Stimulated activated CD4-positive, alpha-beta T cell treated with anti-CD3 and anti-CD28 coated beads, Interleukin-2, amount 100 ng/mL, for 4 hours (primary cell): ENCODE measurements at places on chromosomes 2 and 18.

GRCh38 chr2:236628256-236628901 is 58.8 kb downstream of the ACKR3 start:
- no peak for DNase-seq

GRCh38 chr2:223037445-223037800 is 14.6 kb upstream of the KCNE4 start:
- no peak for DNase-seq

- no peak for DNase-seq
Measured at GRCh38 chr2:239836021-239836765, 188.9 kb downstream of the NDUFA10 start.

GRCh38 chr2:75560022-75560767 is 544 bp downstream of the EVA1A start:
- DNase-seq = no peak

DNA sequence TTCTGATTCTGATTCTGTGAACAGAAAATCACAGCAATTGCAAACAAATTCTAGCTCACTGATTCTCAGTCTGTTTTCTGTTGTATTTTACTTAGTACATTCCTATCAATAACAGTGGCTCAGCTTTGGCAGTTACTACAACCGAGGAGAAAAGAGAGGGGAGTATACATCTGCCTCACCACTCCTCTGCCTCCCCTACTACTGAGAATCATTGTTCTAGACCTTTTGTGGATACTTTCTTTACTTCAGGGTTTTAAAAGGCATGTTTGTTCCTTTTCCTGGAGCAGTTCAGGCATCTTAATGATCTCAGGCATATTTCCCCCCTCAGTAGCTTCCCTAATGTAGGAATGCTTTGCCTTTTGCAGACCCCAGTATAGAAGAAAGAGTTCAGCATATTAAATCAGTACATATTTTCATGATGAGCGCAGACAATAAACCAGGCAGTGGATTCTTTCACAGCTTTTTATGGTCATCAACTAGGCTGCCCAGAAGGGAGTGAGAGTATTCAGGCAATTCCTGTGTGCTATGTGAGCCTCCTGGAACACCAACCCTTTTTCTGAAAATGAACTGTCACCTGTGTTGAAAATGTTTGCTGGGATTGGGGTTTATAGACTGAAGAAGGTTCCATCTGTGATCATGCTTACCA is 10.3 kb downstream of the STAMBP start:
- DNase-seq = no peak
